ENCODE measurements at places on chromosomes 2 and 18.

DNA sequence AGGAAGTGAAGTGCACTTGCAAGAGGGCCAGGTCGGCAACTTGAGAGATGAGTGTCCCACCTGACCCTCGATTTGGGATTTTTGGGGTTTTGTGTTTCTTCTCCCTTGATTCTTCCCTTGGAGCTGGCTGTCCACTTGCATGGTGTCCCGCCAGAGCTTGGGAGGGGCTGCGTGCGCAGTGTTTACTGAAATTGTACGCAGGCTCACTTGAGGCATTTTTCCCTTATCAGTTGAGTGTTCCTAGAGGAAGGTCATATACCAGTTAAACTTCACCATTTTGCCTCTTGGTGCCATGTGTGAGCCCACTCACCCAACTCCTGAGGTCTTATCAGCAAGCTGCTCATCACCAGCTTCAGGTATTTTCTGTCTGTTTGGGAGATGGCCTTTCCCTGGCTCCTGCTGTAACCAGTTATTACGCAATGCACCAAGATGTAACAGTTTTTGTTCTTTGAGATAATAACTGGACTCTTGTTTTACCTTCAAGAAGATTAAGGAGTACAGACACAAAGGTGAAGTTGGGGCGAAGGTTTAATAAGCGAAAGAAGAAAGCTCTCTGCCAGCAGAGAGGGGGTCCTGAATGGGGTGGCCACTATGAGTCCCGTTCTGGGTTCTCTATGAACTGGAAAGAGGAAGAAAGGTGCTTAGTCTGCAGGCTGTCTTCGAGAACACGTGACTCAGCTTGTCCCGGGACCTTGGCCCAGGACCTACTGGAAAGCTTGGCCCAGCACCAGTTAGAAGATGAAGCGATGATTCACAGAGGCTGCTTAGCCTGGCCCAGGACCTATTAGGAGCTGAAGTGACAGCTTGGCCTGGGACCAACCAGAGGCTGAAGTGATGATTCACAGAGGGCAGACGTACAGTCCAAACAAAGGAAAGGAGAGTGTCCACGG lies 21.5 kb upstream of the TXNL4A start:
- no peak for DNase-seq

- DNase-seq: no peak
These were observed 45.2 kb downstream of the USP34 start for GRCh38 chr2:61425605-61426155.

DNA sequence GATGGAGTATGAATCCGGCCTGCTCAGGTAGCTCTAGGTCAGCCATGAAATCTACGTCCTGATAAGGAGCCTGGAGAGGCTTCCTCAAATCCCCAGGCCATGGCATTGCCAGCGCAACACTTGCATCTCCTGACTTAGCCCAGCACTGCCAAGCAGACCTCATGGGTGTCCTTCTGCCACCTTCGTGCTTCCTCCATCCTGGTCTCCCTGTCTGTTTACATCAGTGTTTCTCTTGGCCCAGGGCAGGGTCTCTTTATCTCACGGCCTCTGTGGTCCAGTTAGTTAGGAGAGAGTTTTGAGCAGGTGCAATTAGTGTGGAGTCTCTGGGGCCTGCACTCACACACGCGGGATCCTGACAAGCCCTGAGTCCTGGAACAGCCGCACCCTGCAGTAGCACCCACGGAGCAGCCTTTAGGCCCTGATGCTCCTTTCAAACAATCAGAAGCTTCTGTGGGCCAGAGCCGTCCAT lies 193.1 kb upstream of the ARL4C start:
- no peak for DNase-seq

DNA sequence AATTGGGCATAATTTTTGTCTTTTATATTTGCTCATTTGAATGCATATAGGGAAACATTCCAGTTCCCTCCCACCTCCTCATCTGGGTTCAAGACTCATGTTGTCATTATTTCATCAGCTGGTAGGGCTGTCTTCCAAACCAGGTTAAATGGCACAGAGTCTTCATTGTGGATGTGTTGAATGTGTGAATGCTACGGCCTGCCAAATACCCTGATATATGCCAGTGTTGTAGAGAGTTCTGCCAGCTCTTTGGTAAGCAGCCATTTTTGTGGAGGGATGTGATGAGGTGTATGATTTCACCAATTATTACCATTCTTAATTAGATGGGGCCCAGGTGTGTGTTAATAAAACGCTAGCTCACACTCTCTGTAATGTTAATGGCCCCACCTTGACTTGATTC lies 121.7 kb downstream of the LYPD6B start:
- DNase-seq: no peak

DNA sequence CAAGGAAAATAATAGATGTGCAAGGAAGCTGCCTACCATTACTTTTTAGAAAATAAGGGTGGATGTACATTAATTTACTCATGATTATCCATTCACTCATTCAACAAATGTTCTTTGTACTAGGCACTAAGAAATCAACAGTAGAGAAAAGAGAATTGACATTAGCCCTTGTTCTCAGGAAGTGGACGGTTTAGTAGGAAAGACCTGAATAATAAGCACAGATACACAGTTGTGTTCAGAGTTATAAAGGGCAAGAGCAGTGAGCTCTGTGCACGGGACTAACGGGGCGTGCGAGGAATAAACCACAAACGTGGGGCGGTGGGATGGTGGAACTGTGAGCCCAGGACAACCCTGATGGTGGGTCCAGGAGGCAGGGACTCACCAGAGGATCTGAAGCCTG lies 94.4 kb upstream of the MBOAT2 start:
- DNase-seq: no peak
